Activated T-helper 1 cell treated with anti-CD3 and anti-CD28 coated beads, Interleukin-2, amount 50 U/mL, for 16 hours (primary cell): ENCODE measurements at places on chromosomes 6 and 20.

DNA sequence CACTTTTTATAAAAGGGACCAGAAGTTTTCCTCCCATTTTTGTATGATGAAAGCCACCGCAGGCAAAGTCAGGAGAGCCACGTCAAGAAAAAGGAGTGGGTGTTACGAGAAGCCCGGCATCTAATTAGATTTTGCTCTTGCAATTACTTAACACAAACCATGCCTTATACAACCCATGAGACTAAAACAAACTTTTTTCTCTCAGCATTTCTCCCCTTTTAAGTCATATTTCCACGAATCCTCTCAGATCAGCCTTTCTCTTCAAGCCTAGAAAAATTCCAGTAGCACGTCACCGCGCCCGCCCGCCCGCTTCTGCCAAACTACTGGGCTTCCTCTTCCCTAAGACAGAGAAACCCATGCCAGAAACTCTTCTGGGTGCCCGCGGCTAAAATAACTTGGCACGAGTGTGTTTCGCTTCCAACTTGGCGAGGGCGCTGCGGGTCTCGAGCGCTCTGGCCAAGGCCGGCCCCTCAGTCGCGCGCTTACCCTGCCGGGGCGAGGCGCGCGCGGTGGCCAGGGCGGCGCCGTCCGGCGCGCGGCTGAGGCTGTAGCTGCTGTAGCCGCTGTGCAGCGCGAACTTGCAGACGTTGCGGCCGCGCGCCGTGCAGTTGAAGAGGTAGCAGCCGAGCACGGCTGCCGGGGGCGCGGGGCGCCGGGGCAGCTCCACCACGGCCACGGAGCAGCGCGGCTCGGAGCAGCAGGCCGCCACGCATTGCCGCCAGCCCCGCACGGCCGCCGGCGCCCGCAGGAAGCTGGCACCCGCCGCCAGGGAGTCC lies 1.0 kb downstream of the LRP11 start:
- no peak for DNase-seq

DNA sequence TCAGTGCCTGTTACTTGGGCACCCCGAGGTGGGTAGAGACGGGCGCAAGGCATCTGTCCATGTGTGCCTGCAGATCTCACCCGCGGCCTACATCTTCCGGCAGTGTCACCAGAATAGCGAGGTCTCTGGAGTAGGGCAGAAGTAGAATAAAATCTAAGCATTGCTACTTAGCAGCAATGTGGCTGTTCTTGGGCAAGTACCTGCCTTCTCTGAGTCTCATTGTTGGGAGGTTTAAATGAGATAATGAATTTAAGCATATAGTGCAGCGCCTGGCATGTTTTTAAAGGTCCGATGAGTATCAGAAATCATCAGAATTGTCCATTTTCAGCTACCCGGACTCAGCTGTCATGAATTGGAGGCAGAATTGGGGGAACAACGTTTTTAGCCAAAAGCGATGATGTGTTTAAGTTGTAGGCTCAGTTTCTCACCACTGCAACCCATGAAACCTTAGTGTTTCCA lies 800 bp downstream of the ABCC10 start:
- no peak for DNase-seq

DNA sequence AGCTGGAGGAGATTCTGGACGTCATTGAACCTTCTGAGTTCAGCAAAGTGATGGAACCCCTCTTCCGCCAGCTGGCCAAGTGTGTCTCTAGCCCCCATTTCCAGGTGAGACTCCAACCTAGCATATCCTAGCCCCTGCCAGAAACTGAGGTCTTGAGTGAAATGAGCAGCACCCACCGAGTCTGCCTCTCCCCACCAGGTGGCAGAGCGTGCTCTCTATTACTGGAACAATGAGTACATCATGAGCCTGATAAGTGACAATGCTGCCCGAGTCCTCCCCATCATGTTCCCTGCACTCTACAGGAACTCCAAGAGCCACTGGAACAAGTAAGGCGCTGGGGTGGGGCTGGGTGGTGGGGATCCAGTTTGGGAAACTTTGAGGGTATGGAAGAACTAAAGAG lies 4.6 kb downstream of the MEA1 start:
- DNase-seq, result no peak

GRCh38 chr20:17810062-17810631 lies 110.4 kb downstream of the BANF2 start:
- DNase-seq, result no peak

GRCh38 chr6:72267470-72267869 lies 354.4 kb upstream of the KCNQ5 start:
- DNase-seq, result no peak

DNA sequence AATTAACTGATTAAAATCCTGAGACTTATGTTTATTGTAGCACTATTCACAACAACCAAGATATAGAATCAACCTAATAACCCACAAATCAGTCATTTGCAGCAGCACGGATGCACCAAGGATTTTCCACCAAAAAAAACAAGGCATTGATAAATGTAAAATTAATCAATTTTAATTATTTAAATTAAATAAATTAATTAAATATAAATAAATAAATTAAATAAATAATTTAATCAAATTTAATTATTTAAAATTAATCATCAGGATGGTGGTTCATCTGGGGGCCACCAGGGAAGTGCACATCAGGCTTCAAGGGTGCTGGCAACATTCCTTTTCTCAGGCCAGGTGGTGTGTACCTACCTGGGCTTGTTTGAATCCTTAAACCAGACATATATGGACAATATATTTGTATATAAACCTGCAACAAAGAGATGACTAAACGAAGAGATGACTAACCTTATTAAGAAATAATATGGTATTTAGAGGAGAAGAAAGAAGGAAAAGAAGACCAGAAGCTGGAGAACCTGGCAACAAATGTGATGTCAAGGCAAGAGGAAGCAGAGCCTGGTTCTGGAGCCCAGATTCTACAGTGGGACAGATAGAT lies 89.2 kb downstream of the CD164 start:
- DNase-seq, result no peak

GRCh38 chr6:162177746-162178145 lies 549.8 kb downstream of the PRKN start:
- no peak for DNase-seq

GRCh38 chr6:14858808-14859207 lies 387.1 kb upstream of the JARID2 start:
- DNase-seq, result no peak
